Stimulated activated CD4-positive, alpha-beta T cell treated with anti-CD3 and anti-CD28 coated beads, Interleukin-15, amount 100 ng/mL, for 48 hours (primary cell): ENCODE measurements at places on chromosomes 3 and 15.
A peak's percentile ranks its signal among the peaks of the same experiment; 100 is the strongest.

- DNase-seq: peak; percentile 49
Observed at GRCh38 chr15:67082007-67082536, 16.7 kb downstream of the SMAD3 start.

GRCh38 chr3:111732252-111732879, 126.7 kb upstream of the PHLDB2 start:
- DNase-seq: no peak

GRCh38 chr3:89107461-89108290, at the start of gene EPHA3:
Gene EPHA3 (plus strand): TSS chr3:89107621. CDS start chr3:89107749, 128 bp downstream.
- DNase-seq: peak; percentile 22

- no peak for DNase-seq
Observed at GRCh38 chr3:95265129-95265528, 1202.3 kb downstream of the NSUN3 start.

GRCh38 chr3:132638706-132639105, 20.9 kb downstream of the ACAD11 start:
- no peak for DNase-seq

- peak; percentile 87 for DNase-seq
Observed at GRCh38 chr3:183635431-183636220, at the start of gene KLHL24. Gene KLHL24 (plus strand): TSS chr3:183635623. CDS start chr3:183650357, 14,734 bp downstream.
